ENCODE measurements at places on chromosomes 3 and 15. TPM values are rescaled to one million over a fixed set of nuclear protein-coding genes. Genes with fewer than 3 reads are reported as not detected.

DNA sequence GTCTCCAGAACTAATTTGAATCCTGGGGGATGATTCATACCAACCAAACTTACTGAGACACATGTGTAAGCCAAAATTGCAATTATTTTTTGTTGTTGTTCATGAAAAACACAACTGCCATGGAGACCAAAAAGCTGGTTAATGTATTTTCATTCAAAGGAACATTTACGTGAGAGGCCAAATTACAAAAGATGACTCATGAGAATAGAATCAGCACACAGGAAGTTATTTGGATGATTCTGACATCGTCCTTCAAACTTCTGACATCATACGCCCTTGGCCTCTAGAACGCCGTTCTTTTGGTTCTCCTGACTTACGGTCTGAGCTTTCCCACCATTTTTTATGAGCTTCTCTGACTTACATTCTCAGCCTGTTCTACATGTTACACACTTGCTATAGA, 3.0 kb upstream of the ZNF280D start:
- H3K27ac ChIP-seq, result no peak overlapping the region
- H3K4me1 ChIP-seq, result peaks cover 20% of the 10 kb centered on the region
- no peak overlapping the region for H3K4me3 ChIP-seq
- no peaks in the 10 kb centered on the region for H3K27me3 ChIP-seq
- no peaks in the 10 kb centered on the region for H3K36me3 ChIP-seq
- DNase-seq, result peak; percentile 53

- DNase-seq, result no peak
- no peaks in the 10 kb centered on the region for H3K27me3 ChIP-seq
- peaks cover 51% of the 10 kb centered on the region for H3K4me1 ChIP-seq
- H3K36me3 ChIP-seq, result no peaks in the 10 kb centered on the region
- peak overlapping the region; percentile 99 for H3K27ac ChIP-seq
- H3K4me3 ChIP-seq, result no peak overlapping the region
Observed at GRCh38 chr15:77733579-77734300, 101.0 kb upstream of the LINGO1 start.

DNA sequence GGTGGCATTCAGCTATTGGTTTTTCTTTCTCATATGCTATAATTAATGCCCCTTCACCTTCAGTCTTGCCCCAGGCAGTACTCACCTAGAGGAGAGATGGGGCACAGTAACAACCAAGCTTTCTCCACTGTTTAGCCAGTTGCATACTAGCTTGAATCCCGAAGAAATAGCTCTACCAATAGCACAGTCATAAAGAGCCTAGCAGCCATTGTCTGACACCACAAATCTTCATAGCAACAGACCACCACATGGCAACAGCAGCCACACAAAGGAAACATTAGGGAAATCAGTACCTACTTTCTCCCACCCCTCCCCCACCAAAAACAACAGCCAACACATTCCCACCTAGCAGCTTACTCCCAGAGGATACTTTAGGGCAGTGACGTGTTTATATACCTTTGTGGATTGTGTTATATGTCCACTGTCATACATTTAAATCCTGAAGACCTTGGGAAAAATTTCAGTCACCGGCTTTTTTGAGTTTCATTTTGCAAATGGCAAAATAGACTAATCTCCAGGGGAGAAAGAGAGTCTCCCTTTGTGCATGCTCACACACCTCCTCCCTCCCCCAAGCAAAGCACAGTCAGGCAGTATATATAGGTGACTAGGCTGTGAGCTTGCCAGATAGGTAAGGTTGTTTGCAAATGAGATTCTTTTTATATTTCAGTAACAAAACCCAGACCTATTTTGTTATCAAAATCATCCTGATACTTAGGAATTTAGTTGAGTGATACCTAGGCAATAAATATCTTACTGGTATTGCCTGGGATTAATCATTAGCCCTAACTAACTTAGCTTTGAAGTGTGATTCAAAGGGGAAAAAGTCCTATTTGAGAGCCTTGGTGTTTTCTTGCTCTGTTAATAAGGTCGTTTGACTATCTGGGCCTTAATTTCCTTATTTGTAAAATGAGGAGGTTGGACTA, 140.6 kb downstream of the RBPMS2 start:
- no peaks in the 10 kb centered on the region for H3K27me3 ChIP-seq
- peaks cover 6% of the 10 kb centered on the region for H3K36me3 ChIP-seq
- no peak overlapping the region for H3K4me3 ChIP-seq
- H3K4me1 ChIP-seq, result peaks cover 25% of the 10 kb centered on the region
- H3K27ac ChIP-seq, result peak overlapping the region; percentile 15
- DNase-seq, result peak; percentile 26

DNA sequence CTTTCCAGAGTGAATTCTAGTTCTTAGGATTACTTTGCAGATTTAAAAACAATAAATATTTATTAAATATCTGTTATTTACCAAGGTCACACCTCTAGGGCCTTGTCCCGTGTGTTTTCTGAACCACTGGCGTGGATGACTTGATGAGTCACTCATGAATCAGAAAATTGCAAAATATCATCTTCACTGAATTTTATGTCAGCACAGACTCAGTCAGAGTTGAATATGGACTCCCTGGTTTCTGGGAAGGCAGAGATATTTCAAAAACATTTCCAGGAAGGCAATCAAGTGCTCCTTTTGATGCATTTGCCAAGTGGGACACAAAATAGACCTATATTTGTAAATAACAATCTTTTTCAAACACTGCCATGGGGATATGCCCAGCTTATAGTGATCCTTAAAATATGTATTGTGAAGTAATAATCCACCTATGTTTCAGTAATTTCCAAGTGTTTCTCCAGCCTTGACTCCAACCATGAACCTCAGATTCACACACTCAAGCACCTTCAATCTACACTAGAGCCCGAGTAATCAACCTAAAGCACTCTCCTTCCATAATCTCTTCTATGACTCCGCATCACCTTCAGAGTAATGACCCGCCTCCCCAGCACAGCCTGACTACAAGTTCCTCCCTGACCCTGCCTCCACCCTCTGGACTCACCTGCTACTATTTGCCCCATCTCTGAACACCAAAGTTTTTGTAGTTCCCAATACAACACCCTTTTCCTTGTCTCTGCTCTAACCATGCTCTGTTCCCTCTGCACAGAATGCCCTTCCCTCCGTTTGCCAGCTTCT, 24.3 kb downstream of the DPH3 start:
- no peak overlapping the region for H3K4me3 ChIP-seq
- no peaks in the 10 kb centered on the region for H3K36me3 ChIP-seq
- no peaks in the 10 kb centered on the region for H3K27me3 ChIP-seq
- no peak overlapping the region for H3K27ac ChIP-seq
- no peaks in the 10 kb centered on the region for H3K4me1 ChIP-seq
- DNase-seq, result no peak

GRCh38 chr15:48354694-48355303, 23.6 kb downstream of the DUT start:
- no peak overlapping the region for H3K4me3 ChIP-seq
- no peak overlapping the region for H3K27ac ChIP-seq
- no peaks in the 10 kb centered on the region for H3K36me3 ChIP-seq
- peaks cover 21% of the 10 kb centered on the region for H3K4me1 ChIP-seq
- no peaks in the 10 kb centered on the region for H3K27me3 ChIP-seq

GRCh38 chr3:3023111-3023745, 86.9 kb downstream of the IL5RA start:
- peaks cover 6% of the 10 kb centered on the region for H3K4me1 ChIP-seq
- H3K36me3 ChIP-seq, result no peaks in the 10 kb centered on the region
- H3K27ac ChIP-seq, result no peak overlapping the region
- peak; percentile 35 for DNase-seq
- no peak overlapping the region for H3K4me3 ChIP-seq

GRCh38 chr3:13274551-13275332, 145.4 kb downstream of the NUP210 start:
- H3K27ac ChIP-seq, result no peak overlapping the region
- H3K4me3 ChIP-seq, result no peak overlapping the region
- no peaks in the 10 kb centered on the region for H3K4me1 ChIP-seq
- no peaks in the 10 kb centered on the region for H3K36me3 ChIP-seq
- DNase-seq, result no peak

DNA sequence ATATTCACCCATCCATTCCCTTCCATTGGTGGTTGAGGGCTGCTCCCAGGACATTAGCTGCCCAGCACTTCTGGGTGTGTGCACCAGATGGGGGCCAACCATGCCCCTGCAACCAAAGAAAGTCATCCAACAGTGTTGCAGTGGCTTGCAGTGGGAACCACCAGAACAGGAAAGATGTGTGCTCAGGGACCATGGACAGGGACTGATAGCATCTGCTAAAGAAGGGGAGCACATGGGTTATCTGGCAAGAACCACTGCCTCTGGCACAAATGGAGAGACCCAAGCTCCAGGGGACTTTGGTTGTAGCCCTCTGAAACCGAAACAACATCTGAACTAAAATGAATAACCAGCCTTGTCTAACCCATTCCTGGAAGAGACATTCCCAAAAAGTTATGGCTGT, 8.1 kb downstream of the DCLK3 start:
- no peak for DNase-seq
- no peak overlapping the region for H3K4me3 ChIP-seq

GRCh38 chr15:70308735-70309434, 211.2 kb upstream of the TLE3 start:
- peak overlapping the region; percentile 89 for H3K27ac ChIP-seq
- H3K4me3 ChIP-seq, result peak overlapping the region; percentile 14

GRCh38 chr3:60262546-60262945, 988.7 kb downstream of the FHIT start:
- H3K4me1 ChIP-seq, result no peaks in the 10 kb centered on the region
- H3K27ac ChIP-seq, result no peak overlapping the region
- H3K36me3 ChIP-seq, result no peaks in the 10 kb centered on the region
- DNase-seq, result no peak

DNA sequence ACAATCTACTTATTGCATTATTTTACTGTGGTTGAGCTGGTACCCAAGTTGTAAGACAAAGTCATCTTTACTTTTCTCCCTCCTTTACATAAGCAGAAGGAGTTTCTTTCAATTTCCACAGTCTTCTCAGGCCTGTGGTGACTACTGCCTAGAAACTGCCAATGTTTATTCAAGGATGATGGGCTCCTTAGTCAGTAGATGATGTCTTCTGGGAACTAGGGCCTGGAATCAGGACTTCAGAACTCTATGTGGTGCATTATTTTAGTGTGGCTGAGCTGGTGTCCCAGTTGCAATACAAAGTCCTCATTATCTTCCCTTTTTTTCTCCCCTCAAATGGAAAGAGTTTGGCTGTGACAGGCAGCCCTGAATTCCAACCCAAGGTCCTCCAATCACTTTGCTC, 1762.5 kb downstream of the SI start:
- H3K27me3 ChIP-seq, result no peaks in the 10 kb centered on the region
- H3K27ac ChIP-seq, result no peak overlapping the region
- H3K4me3 ChIP-seq, result no peak overlapping the region
- H3K36me3 ChIP-seq, result no peaks in the 10 kb centered on the region
- no peak for DNase-seq

DNA sequence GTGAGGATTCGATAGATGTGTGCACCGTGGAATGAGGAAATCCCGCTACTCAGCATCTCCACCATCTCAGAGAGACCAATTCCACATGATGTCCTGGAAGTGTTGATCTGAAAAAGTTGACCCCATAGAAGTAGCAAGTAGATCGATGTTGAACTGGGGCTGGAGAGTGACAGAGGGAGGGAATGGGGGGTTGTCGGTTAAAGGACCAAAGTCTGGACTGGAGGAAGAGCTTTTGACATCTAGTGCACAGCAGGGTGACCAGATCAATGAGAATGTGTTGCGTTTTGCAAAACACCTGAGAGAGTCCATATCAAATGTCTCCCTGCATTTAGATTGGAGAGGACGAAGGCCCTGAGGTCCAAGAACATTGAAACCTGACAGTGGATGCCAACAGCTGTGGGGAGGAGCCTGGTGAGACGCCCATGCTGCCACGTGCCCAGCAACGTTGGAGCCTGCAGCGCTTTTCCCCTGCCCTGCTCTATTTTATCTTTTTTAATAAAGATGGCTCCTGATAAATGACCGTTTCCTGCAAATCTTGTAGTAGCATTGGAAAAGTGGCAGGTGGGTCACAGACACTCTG, 30.1 kb upstream of the RPL32 start:
- DNase-seq, result no peak
- H3K4me1 ChIP-seq, result no peaks in the 10 kb centered on the region
- no peaks in the 10 kb centered on the region for H3K36me3 ChIP-seq
- H3K27me3 ChIP-seq, result no peaks in the 10 kb centered on the region
- no peak overlapping the region for H3K4me3 ChIP-seq

DNA sequence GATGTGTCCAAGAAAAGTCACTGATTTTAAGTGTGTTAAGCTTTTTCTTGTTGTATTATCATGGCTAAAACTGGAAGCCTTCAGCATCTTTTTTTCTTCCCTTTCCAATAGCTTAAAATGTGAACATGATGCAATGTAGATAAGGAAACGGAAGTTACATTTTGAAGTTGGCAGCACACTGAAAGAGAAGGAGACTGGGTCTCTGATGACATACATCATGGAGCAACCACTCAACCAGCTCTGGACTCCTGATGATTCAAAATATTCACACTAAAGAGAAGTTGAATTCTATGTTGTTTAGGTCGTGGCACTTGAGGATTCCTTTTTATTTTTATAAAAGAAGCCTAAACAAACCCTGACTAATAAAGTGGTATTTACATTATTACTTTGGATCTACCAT, 488.3 kb upstream of the ALCAM start:
- no peak overlapping the region for H3K4me3 ChIP-seq
- no peak overlapping the region for H3K27ac ChIP-seq
- H3K27me3 ChIP-seq, result no peaks in the 10 kb centered on the region
- no peak for DNase-seq
- no peaks in the 10 kb centered on the region for H3K36me3 ChIP-seq

DNA sequence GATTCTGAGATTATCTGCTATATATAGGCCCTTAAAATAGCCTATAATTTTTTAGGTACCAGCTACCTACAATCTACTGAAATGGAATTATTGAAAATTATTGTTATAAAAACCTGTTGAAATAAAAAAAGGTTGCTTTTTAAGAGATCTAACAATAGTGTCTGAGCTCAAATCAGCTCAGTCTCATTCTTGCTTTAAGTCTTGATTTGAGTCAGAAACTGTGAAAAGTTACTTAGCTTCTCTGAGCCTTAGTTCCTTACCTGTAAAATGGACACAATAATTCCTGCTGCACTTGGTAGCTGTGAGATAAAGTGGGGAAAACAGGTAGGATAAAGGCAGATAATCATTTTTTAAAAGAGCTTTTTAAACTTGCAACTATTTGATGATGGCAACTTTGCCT, 118.8 kb upstream of the UBE2E2 start:
- no peak for DNase-seq
- H3K4me1 ChIP-seq, result no peaks in the 10 kb centered on the region
- H3K4me3 ChIP-seq, result no peak overlapping the region
- no peaks in the 10 kb centered on the region for H3K36me3 ChIP-seq

The LRRC34 gene
- total RNA-seq, result 9.7 TPM

The CACNA2D3 gene
- total RNA-seq, result not detected

The EBLN2 gene
- 3.8 TPM for total RNA-seq

The CCR8 gene
- not detected for total RNA-seq

The C3orf20 gene
- total RNA-seq, result 0.17 TPM

The SI gene
- not detected for total RNA-seq

The TRH gene
- not detected for total RNA-seq

The TRIM59 gene
- 12.8 TPM for total RNA-seq

The HYAL1 gene
- not detected for total RNA-seq

The IGDCC3 gene
- total RNA-seq, result 0.28 TPM

The CA12 gene
- total RNA-seq, result 0.68 TPM
